AG09309 (cell line): ENCODE measurements at places on chromosomes 2 and 18.

DNA sequence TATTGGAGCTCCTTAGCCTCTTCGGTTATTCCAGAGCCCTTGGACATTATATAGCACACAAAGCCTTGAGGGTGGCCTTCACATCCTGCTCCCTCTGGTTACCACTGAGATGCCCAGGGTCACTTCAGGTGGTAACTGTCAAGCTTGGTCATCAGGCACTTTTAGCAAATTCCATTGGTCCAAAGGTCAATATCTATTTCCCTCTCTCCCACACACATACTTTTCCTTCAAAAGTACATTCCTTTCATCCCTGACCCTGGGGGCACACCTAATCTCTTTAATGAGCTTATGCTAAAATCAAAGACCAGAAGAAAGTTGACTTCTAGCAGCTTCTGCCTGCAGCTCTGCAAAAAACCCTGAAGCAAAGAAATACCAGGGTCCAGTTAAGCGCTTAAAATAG is 172.0 kb upstream of the NRP2 start:
- DNase-seq = no peak

GRCh38 chr18:74589811-74590210 is 7.9 kb upstream of the ZNF407 start:
- no peak for DNase-seq

DNA sequence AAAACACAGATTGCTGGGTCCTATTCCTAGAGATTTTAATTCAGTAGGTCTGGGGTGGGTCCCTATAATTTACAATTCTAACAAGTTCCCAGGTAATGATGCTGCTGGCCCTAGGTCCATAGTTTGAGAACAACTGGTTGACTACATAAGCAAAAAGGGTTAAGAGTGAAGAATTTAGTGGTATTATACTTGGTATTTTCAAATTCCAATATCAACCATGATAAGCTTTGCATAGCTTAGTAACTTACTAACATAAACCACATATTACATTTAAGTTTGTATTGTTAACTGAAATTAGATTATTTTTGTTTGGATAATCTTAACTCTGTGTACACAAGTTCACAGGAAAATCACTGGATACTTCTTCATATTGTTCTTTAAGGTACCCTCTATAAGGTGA is 862.9 kb upstream of the ACVR2A start:
- no peak for DNase-seq

GRCh38 chr2:172693037-172693436 is 42.6 kb upstream of the RAPGEF4 start:
- DNase-seq = peak; percentile 98

DNA sequence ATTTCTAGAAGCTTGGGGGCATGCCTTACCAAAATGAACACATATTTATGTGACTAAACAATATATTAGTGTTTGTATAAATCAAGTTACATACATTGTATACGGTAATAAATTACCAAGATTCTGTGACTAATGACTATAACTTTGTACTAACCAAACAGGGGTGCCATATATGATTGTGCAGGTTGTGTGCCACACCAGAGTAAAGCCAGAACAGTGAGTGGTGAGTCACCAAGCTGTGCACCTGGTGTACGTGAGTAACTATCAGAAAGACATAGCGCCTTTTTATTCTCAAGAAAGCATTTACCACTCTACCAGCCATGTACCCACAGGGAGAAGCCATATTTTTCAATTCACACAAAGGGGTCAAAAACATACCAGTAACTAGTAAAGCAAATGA is 453.2 kb upstream of the PIK3C3 start:
- no peak for DNase-seq

DNA sequence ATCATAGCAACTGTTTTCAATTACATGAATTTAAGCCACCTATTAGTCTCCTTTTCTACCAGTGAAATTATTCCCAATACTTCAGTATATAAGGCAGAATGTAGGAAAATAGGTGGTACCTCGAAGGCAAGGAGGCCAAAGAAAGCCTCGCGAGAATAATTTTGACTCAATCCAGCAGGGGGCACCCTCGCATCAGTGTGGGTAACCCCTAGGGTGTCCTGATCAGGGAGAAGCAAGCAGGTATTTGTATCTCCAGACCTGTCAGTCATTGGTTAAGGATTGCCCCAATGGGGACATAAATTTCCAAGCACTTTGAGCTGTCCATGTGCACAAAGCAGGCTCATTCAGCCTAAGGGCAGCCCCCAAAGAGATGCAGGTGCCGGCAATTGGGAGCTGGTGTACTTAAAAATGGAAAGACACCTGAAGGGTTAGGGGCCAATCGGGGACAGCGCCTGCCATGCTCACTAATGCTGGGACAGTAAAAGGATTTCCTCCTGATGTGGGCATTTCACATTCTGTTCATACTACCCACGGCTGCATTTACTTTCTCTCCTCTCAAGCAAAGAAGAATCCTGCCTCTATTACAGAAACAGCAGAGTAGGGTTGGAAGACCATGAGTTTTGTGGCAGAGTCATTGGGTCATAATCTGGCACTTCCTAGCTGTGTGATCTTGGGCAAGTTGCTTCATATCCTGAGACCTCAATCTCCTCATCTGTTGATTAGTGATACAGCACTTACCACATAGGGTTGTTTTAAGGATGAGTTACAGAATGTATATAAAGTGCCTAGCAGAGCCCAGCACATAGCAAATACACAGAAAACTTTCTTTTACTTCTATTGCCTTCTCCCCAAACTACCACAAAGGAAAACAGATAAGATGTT is 136.1 kb downstream of the ICOS start:
- no peak for DNase-seq

DNA sequence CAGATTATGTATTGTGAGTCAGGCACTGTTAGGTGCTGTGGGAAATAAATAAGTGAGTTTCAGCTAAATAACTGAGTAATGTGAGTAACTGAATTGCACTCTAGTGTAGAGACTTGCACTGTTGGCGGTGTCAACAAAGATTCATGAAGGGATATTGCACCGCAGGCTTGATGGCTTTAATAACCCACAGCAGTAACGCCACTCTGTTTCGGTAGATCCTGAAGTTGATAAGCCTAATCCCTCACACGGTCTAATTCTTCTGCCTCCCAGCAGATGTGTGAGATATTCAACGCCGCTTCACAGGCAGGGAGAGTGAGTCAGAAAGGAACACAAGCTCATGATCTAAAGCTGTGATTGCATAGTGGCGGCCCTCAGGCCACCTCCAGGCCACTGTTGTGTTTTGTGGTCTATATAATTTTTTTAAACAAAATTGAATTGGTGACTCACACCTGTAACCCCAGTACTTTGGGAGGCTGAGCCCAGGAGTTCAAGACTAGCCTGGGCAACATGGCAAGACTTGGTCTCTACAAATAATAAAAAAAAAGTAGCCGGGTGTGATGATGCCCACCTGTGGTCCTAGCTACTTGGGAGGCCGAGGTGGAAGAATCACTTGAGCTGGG is 94.3 kb downstream of the LIPG start:
- peak; percentile 41 for DNase-seq

- no peak for DNase-seq
These were observed 63.3 kb upstream of the ZNF804A start for GRCh38 chr2:184534986-184535385.

DNA sequence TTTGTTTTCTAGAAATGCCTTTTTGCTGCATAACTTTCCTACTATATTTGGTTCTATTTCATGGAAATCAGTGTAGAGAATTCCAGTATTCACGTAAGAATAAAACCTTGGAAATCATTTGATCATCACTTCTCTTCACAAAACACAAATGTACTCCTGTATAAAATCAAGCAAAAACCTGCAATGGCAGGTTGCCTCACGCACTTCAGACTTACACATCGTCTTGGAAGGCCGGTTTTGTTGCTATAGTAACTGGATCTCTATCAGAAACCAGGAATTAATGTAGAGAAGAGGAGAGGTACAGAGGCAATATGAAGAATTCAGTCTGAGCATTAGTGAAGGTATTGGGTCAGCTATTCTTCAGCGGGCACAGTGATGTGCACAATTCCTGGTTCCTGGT is 370.7 kb upstream of the CYRIA start:
- DNase-seq = no peak

- DNase-seq = no peak
These were observed at the start of gene CNTNAP5 for GRCh38 chr2:124025171-124025580. Gene CNTNAP5, plus strand, starts transcription at chr2:124025287. Its CDS starts 364 bp downstream, at chr2:124025651.

DNA sequence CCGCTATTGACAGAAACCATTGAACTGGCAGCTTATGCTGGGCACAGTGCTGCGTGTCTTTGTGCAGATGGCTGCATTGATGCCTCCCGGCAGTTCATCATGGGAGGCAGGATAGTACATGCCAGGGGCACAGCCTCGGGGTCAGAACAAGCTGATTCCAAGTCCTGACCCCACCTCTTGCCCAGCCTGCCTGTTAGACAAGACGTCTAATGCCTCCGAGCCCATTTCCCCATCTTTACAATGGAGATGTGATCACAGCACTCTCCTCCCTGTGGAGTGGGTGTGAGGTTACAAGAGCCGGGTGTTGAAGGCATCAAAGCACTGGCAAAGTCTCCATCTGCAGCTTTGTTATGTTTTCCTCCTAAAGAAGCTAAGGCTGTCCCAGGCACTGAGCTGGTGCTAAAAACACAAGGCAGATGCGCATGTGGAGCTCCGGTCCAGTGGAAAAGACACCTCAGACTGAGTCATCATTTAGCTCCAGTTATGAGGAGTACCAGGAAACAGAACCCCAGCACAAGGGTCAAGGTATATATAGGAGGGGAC is 125.7 kb upstream of the EPAS1 start:
- DNase-seq = peak; percentile 57

- no peak for DNase-seq
These were observed 326.3 kb upstream of the ETAA1 start for GRCh38 chr2:67070826-67071225.

DNA sequence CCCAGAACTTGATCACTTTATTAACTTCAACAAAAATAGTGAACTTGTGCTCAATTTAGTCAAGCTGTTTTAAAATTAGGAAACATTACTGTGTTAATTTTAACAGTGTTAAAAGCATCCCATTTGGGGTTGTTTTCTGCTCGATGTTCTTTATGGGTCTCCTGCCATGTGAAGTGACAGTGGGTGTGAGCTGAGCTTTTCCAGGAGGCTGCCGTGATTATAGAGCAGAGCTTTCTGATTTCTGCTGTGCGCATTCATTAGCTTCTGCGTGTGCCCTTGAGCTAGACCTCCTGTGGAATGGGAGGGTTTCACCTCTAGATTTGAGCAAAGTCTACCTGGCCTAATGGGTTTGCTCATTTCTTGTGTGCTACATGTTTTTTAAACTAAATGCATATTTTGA is 121.5 kb downstream of the WDSUB1 start:
- DNase-seq = no peak

- no peak for DNase-seq
These were observed 200.7 kb downstream of the DIS3L2 start for GRCh38 chr2:232162187-232162586.

- no peak for DNase-seq
These were observed 1915.0 kb upstream of the CELF4 start for GRCh38 chr18:39480494-39481195.

GRCh38 chr2:216991563-216991962 is 131.7 kb upstream of the TNP1 start:
- DNase-seq = no peak

GRCh38 chr2:16373341-16373740 is 292.3 kb downstream of the CYRIA start:
- no peak for DNase-seq

- DNase-seq = no peak
These were observed 488.2 kb upstream of the RAB6C start for GRCh38 chr2:129491308-129491707.

GRCh38 chr2:222433332-222434173 is 9.2 kb downstream of the SGPP2 start:
- DNase-seq = no peak

GRCh38 chr2:96184188-96184587 is 24.4 kb downstream of the STARD7 start:
- DNase-seq = no peak

DNA sequence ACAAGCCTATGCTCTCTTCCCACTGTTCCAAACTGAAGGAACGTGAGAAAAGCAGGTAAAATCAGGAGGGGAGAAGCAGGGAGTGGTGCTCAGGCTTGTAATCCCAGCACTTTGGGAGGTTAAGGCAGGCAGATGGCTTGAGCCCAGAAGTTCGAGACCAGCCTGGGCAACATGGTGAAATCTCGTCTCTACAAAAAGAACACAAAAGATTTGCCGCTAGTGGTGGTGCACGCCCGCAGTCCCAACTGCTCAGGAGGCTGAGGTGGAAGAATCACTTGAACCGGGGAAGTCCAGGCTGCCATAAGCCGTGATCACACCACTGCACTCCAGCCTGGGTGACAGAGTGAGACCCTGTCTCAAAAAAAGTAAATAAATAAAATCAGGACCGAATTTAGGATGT is 1.3 kb upstream of the TMSB10 start:
- DNase-seq = no peak

DNA sequence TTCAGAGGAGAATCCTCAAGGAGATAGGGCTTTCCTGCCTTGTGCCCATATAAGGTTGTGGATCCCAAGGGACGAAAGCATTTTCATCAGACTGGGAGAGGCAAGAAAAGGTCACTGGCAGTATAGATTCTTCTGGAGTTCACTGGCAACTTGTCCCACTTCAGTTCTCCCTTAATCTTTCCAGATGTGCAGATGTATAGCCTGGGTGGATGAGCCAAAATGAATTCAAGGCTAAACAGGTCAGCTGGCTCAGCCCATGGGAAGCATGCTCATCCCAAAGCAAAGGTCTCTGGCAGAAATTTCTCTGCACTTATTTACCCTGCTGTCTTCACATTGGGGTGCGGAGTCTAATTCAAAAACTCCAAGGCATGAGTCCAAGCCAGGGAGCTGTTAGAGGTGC is 148.9 kb upstream of the TNP1 start:
- DNase-seq = no peak

DNA sequence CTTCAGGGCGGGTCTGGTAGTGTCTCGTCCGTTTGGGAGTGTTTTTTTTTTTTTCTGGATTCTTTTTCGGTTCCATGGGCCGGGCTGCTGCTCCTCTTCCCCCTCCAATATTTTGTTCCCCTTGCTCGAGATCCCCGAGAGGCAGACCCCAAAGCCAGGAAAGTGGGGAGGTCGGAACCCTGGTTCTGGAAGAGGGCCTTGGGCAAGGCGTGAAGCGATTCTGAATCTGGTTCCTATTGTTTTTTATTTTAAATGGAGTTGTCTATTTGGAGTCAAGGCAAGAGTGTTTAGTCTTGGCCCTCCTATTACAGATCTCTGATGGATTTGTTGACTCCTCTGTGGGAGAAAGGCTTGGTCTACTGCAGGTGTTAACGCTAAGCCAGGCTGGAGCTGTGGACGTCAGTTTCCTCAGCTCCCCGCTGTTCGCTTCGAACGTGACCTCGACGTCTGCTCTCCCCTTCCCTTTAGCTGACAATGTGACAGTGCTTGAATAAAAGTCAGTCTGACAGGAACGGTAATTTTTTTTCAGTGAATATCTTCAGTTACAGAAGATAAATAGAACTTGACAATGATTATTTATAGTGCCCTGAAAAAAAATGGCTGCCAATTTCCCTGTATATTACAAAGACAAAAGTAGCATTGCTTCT is 683 bp upstream of the DNAJC27 start:
- no peak for DNase-seq

- no peak for DNase-seq
These were observed 780.8 kb upstream of the KLHL29 start for GRCh38 chr2:22604136-22604535.

GRCh38 chr2:133942398-133942797 is 311.5 kb upstream of the MGAT5 start:
- no peak for DNase-seq
